ENCODE measurements at places on chromosomes 1 and 21.

- DNase-seq: no peak
These were observed 333.8 kb downstream of the PTPRU start for GRCh38 chr1:29569971-29570634.

DNA sequence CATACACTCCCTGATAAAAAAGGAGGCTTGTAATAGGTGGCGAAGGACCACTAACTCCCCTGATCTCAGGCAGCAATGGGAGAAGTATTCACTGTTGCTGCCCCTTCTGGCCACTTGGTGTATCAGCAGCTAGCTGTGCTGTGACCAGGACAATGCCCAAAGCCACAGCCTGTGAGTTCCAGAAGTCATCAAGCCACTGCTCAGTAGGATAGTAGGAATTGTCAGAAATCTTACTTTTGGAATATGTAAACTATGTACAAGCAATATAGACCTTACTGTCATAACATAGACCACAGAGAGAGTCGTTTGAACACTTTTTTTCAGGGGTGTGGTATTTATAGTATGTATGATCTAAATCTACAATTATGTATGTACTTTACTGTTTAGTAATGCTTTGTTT is 248.3 kb upstream of the CAMK1G start:
- no peak for DNase-seq

DNA sequence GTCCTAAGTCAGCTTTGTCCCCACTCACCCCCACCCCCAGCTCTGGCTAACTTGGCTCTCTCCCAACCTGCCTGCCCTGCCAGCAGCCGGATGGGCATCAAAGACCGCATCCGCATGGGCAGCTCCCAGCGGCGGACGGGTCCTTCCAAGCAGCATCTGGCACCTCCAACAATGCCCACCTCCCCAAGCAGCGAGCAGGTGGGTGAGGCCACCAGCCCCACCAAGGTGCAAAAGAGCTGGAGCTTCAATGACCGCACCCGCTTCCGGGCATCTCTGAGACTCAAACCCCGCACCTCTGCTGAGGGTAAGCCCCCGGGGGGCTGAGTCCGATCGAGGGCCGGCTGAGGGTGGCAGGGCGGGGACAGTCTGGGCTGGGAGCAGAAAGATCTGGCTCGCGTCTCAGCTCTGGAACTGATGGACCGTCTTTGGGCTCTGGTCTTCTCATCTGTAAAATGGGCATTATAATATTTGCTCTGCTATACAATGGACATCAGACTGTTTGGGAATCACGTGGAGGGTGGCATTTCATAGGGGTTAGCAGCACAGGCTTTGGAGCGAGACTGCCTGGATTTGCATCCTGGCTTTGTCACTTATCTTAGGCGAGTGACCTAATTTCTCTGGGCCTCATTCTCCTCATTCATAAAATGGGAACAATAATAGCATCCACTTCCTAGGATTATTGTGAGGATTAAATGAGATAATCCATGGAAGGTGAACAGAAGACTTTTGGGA is 31.0 kb downstream of the CITED4 start:
- DNase-seq: no peak

- no peak for DNase-seq
These were observed 397.9 kb downstream of the HHAT start for GRCh38 chr1:210726621-210727020.

DNA sequence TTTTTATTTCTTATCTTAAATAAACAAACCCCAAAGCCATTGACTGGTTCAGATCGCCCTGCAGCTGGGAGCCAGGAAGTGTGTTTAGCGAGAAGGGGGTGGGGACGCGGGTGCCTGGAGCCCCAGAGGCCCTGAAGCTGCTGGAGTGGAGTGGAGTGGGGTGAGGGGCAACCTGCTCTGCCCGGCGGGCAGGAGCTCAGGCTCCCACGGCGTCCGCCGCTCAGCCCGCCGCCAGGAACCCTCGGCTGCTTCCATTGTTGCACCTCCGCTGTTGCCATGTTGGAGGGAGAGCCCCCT is 673 bp downstream of the PIK3C2B start:
- DNase-seq: peak; percentile 90

DNA sequence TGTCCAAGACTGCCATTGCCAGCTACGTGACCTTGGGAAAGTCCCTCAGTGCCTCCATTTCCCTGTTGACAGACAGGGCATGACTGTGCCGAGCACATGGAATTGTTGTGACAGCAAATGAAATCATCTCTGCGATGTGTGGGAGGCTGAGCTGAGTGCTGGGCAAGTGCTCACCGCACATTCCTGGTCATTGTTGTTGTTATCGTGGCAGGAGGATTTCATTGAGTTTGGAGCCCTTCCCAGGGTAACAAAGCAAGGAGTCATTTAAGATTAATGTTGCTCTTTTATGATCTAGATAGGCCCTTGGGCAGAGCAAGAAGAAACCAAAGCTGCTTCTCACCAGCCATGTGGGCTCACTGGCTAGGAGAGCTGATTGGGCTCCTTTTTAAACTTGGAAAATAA is 39.6 kb upstream of the ITPKB start:
- DNase-seq: no peak

DNA sequence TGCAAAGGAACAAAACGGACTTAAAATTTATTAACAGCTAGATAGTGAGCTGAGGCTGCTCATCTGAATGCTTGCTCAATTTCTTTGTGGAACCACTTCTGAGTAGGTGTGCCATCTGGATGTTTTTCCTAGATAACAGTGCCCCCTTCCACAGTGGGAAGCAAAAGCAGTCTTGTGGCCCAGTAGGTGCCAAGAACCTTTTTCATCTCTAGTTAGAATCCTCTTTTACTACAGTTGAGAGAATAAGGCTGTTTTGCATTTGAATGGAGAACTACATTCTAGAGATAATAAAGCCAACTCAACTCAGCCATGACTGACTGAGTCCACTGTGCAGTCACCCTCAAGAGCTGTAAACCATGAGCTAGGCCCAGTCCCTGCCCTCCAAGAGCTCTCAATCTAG is 13.3 kb downstream of the F3 start:
- DNase-seq: no peak

DNA sequence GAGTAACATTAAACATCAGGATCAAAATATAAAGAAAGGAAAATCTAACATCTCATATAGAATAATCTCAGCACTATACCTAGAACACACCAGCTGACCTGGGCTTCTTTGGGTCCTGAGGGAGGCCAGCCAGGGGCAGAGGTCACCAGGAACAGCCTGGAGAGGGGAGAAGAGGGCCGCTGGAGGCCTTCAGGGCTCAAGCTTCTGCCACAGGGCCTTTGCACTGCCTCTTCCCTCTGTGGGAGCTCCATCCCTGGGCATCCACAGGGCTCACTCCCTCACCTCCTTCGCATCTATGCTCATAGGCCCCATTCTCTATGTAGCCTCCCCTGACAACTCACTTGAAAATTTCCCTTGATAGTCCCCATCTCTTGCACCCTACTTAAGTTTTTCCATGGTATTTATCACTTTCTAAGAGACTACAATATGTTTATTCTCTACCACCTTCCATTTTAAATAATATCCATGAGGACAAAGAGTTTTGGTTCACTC is 73.9 kb downstream of the HIVEP3 start:
- DNase-seq: no peak

DNA sequence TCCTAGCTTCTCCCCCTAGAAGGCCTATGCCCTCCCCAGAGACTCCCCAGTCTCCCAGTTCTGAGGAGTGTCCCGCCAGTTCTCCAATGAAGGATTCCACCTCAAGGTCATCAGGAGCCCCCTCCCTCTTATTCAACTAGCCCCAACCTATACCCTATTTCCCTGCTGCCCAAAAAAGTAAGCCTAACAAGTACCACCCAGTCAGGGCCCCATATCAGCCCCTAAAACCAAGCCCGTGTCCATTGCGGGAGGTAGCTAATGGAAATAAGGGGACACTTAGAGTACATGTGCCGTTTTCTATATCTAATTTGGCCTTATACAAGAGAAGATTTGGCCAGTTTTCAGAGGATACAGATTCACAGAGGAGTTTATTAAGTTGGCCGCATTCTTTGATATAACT is 416.2 kb downstream of the MATN1 start:
- DNase-seq: no peak

DNA sequence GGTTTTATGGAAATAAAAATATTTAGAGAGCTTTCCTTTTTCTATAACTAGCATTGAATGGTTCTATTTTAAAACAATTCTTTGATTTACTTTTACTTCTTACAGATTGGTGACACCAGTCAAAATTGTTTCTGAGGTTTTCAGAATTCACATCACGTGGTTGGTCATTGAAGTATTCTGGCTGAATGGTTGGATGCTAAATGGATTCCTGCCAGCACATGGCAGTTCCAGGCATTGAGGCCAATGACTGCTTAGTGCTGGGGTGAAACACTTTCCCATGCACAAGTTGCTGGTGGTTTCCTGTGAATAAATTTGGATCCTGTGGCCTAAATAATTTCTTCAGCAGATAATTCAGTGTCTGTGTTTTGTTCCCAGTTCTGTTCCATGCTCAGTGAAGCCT is 20.6 kb downstream of the NCAM2 start:
- DNase-seq: no peak

DNA sequence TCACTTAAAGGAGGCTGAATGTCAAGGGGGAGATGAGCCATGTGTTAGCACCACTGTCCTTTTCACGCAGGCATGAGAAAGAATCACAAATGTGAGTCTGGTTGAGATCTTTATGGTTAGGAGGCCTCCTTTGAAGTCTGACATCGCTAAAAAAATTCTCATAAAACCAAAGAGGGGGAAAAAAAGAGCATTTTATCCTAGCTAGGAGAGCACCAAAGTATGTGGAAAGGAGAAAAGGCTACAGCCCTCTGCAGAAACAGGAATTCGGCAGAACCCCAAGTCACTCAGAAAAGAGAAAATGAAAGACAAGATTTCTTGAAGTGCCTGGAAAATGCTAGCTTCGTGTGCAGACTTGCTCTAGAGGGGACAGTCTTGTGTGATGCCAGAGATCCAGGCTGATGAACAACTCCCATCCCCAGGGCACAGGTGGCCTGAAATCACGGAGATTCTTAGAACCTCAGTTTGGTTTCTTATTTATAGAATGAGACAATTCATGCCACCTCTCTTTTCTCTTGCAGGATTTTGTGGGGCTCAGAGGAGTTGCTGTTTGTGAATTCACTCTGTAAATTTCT is 61.5 kb downstream of the RUNX1 start:
- no peak for DNase-seq

DNA sequence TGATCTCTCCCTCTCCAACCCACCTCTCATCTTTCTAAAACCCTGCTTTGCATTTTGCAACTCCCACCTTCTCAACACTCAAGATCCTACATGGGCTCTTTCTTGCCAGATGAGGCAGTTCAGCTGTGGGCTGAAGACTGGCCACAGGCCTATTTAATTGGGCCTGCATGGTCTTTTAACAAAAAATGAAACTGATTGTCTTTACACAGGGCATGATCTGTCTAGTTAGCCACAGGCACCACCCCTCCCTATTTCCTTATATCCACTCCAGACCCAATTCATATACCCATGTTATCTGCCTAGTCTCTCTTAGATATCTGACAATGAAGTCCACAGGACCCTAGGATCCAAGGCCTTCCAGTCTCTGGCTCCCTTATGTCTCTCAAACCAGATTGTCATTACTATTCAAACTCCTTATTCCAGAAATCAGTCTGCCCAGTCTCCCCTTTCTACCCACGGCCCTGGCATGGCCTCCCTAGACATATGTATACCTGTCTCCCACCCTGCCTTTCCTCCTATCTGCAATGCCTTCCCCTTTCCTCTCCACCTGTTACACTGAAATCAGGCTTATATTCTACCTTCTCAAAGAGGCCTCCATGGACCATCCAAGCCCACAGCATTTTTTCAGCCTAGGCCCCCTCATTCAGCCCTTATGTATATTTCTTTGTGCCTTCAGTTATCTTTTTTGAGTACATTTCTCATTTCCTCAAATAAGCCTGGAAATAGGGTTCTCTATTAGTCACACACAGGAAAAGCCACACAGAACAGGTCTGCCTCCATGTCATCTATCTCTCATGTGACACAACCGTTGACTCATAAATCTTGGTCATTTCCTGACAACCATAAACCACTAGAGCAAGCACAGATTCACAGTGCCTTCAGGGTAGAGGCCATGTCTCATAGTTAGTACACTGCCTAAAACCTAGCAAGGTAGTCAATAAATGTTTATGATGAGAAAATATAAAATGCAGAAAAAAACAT is 39.0 kb downstream of the LPAR3 start:
- no peak for DNase-seq

GRCh38 chr1:233293556-233294446 is 1.7 kb downstream of the PCNX2 start:
- DNase-seq: no peak

- no peak for DNase-seq
These were observed 257.6 kb downstream of the TTLL7 start for GRCh38 chr1:83741348-83741747.

GRCh38 chr1:25952841-25953401 is 44.9 kb downstream of the PAFAH2 start:
- DNase-seq: no peak

GRCh38 chr21:17688912-17689874 is 76.5 kb upstream of the BTG3 start:
- peak; percentile 9 for DNase-seq

- no peak for DNase-seq
These were observed 37.0 kb upstream of the RXRG start for GRCh38 chr1:165481820-165482532.

DNA sequence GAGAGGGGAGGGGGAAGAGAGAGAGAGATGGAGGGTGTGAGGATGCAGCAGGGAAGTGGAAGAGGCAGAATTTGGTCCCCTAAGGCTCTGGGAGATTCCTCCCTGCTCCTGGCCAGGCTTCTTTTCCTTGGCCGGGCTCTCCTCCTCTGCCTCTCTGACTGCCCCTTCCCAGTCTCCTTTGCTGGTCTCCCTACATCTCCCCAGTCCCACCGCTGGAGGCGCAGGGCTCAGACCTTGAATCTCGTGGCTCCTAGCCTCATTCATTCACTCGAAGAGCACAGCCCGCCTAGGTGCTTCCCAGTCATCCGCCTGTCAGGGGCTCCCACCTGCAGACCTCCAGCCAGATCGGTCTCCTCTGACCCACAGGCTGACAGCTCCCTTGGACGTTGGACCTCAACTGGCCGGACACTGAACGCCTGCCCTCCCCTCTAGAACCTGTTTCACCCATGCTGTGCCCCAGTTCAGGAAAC is 76.5 kb downstream of the VWA5B1 start:
- DNase-seq: no peak

- DNase-seq: no peak
These were observed 59.7 kb downstream of the FGGY start for GRCh38 chr1:59356627-59357026.

DNA sequence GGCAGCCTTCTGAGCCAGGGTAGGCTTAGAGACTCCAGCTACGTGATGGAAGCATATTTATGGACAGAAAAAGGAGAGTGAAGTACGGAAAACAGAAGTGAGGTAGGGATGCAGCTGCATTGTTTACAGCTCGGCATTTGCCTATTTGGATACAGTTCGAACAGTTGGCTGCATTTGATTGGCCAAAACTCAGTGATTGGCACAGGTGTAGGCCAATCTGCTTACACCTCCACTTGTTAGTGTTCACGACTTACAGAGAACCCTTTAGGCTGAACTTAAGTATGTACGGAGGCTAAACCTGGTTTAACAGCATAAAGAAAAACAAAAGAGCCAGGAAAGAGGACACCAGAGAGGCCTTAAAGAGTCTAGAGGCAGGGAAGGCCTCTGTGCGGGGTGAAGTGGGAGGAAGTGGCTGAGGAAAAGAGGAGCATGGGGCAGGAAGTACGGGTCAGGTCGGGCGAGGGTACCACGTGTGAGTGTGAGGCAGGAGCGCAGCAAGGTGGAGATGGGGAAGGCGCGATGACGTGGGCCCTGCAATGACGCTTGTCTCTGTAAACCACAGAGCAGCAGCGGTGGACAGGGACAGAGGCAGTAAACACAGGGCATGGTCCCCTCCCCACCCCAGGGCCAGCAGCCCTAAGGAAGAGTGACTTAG is 32.0 kb downstream of the RSPH1 start:
- DNase-seq: no peak

- no peak for DNase-seq
These were observed 72.8 kb upstream of the KRTAP19-8 start for GRCh38 chr21:31111093-31111492.

All from posterior cingulate gyrus (tissue), 11 donors.